ENCODE measurements at places on chromosomes 16 and 17. TPM values are rescaled to one million over a fixed set of nuclear protein-coding genes. Genes with fewer than 3 reads are reported as not detected.

- peaks cover 8% of the 10 kb centered on the region for H3K4me1 ChIP-seq
- H3K4me3 ChIP-seq: no peak overlapping the region
- no peaks in the 10 kb centered on the region for H3K36me3 ChIP-seq
- no peak overlapping the region for H3K27ac ChIP-seq
- DNase-seq: no peak
Measured at GRCh38 chr17:78599419-78599818, 22.2 kb upstream of the DNAH17 start.

GRCh38 chr16:68636064-68636560 is 9.0 kb upstream of the CDH3 start:
- no peaks in the 10 kb centered on the region for H3K36me3 ChIP-seq
- H3K27me3 ChIP-seq: no peaks in the 10 kb centered on the region
- H3K27ac ChIP-seq: no peak overlapping the region
- no peak overlapping the region for H3K4me3 ChIP-seq
- no peak for DNase-seq

GRCh38 chr17:83148317-83149028 is 69.1 kb downstream of the METRNL start:
- H3K4me1 ChIP-seq: peaks cover 9% of the 10 kb centered on the region
- H3K27ac ChIP-seq: no peak overlapping the region
- H3K36me3 ChIP-seq: no peaks in the 10 kb centered on the region
- H3K4me3 ChIP-seq: no peak overlapping the region

DNA sequence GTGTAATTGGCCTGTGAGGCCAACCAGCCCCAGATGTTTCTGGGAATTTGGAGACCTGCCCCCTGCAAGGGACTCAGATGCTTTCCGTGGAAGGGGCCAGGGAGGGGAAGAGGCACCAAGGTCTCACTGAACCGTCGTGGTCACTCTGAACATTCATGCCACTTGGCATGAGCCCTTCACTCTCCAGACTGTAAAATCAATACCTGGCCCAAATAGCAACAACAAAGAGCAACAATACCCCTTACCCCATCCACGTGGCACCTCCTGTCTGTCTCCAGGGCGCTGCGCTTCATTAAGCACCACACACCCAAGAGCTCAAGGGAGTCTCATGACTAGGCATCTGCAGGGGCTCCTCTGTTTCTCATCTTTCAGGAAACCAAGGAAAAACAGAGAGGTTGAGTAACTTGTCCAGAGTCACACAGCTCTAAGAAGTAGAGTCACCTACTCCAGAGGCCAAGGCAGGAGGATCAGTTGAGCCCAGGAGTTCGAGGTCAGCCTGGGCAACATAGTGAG is 52.8 kb downstream of the SOCS1 start:
- peaks cover 15% of the 10 kb centered on the region for H3K4me1 ChIP-seq
- no peak overlapping the region for H3K27ac ChIP-seq
- no peak overlapping the region for H3K4me3 ChIP-seq
- H3K36me3 ChIP-seq: no peaks in the 10 kb centered on the region
- no peak for DNase-seq
- H3K27me3 ChIP-seq: peaks cover 6% of the 10 kb centered on the region

DNA sequence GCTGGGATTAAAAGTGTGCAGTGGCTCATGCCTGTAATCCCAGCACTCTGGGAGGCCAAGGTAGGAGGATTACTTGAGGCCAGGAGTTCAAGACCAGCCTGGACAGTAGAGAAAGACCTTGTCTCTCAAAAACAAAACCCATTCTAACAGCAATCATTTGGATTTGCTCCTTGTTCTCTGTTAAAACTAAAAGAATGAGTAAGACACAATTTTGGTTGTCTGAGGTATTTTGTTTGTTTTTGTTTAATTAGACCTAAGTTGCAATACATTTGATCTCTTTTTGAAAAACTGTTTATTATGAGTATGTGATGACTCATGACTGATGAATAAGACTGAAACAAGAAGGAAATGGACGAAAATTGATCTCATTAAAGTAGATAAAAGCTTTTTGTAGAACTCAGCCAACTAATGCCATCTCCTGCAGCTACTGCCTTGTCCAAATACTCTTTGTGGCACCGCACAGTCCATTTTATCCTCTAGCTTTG is 29.0 kb downstream of the GLG1 start:
- DNase-seq: no peak
- H3K4me3 ChIP-seq: no peak overlapping the region

Gene RASL10B
- 1.9 TPM for total RNA-seq

Gene PDILT
- not detected for total RNA-seq

Measured in lower lobe of right lung (tissue), 2 donors.